ENCODE measurements at places on chromosomes 5 and 9. TPM values are rescaled to one million over a fixed set of nuclear protein-coding genes. Genes with fewer than 3 reads are reported as not detected.

Gene FNIP1
- total RNA-seq, result 30.2 TPM

Gene SLC6A18
- not detected for total RNA-seq

Gene SGCD
- 0.84 TPM for total RNA-seq

Gene COL15A1
- 31.5 TPM for total RNA-seq

Gene ENG
- 84.2 TPM for total RNA-seq

Gene CD14
- 3.2 TPM for total RNA-seq

Gene MYOT
- total RNA-seq, result not detected

Gene RASGRF2
- total RNA-seq, result 26.4 TPM

Gene C7
- under 0.01 TPM for total RNA-seq

Gene BNC2
- total RNA-seq, result 8.6 TPM

Gene PLAC8L1
- not detected for total RNA-seq

Gene POMT1
- 34.8 TPM for total RNA-seq

Gene SH3GL2
- total RNA-seq, result 0.17 TPM

Gene ECM2
- not detected for total RNA-seq

Gene FBP2
- not detected for total RNA-seq

Gene GABRA1
- not detected for total RNA-seq

Gene DEPDC1B
- 6.8 TPM for total RNA-seq

Gene TYRP1
- total RNA-seq, result 0.85 TPM

Gene SHOC1
- not detected for total RNA-seq

Gene TRIM36
- 0.34 TPM for total RNA-seq

Gene NUDT12
- 3.4 TPM for total RNA-seq

Gene MUSK
- total RNA-seq, result not detected

Gene OMD
- 0.23 TPM for total RNA-seq

Gene DNAI1
- not detected for total RNA-seq

Gene TSSK1B
- total RNA-seq, result not detected

Gene HSPB3
- total RNA-seq, result not detected

Gene STC2
- total RNA-seq, result 11.7 TPM

Gene IL13
- not detected for total RNA-seq

Gene ENTPD2
- total RNA-seq, result not detected

Gene CDX1
- not detected for total RNA-seq

Gene ZBTB34
- total RNA-seq, result 10.5 TPM

Gene MOCS2
- total RNA-seq, result 24.2 TPM

Gene FAM153A
- not detected for total RNA-seq

Gene AJM1
- total RNA-seq, result 1.0 TPM

Gene MTAP
- 36.9 TPM for total RNA-seq

Gene FAM81B
- not detected for total RNA-seq

Gene PKD2L2
- total RNA-seq, result not detected

Gene PPWD1
- total RNA-seq, result 53.6 TPM

Gene ITGA2
- total RNA-seq, result 90.6 TPM

Gene CCIN
- total RNA-seq, result under 0.01 TPM

Gene SV2C
- not detected for total RNA-seq

Gene GFI1B
- total RNA-seq, result not detected

Gene TOR1A
- 38.8 TPM for total RNA-seq

Gene MARCHF6
- total RNA-seq, result 63.8 TPM

Gene FOXE1
- 0.09 TPM for total RNA-seq

Gene REEP2
- total RNA-seq, result 0.68 TPM

Gene IFNA16
- total RNA-seq, result not detected

Gene GRXCR2
- total RNA-seq, result not detected

Gene PDE6A
- 0.05 TPM for total RNA-seq

Gene GRM6
- not detected for total RNA-seq

Gene KCNN2
- 1.4 TPM for total RNA-seq

Gene TXNDC8
- not detected for total RNA-seq
